Activated T-cell treated with anti-CD3 and anti-CD28 coated beads, Interleukin-2, amount 50 U/mL, for 72 hours (primary cell): ENCODE measurements at places on chromosomes 3 and 15.

- DNase-seq, result no peak
Measured at GRCh38 chr3:35322070-35322469, 317.3 kb upstream of the ARPP21 start.

- peak; percentile 36 for DNase-seq
Measured at GRCh38 chr15:40238532-40239403, at the start of gene PAK6. PAK6 (plus strand) TSS chr15:40239063; CDS start chr15:40264786, 25,723 bp downstream.

GRCh38 chr3:120095226-120095978 is 1.2 kb upstream of the GSK3B start:
- DNase-seq, result peak; percentile 91

DNA sequence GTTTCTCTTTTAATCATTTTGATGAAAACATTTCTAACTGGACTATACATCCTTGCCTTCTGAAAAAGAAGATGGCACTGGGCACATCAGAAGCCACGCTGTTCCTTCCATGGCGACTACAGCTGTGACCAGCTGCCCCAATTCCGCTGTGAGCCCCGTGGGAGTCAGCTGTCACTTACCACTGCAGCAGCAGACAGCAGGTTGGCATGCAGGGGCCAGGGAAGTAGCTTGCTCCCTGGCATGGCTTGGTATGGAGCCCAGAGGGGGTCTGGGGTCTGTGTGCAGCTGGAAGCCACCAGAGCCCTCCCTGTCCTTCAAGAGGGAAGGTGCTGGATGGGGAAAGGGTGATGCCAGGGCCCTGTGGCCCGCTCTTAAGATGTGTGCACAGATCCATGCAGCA is 4.5 kb upstream of the ZXDC start:
- DNase-seq, result no peak

- no peak for DNase-seq
Measured at GRCh38 chr3:41276191-41276590, 76.9 kb downstream of the CTNNB1 start.

DNA sequence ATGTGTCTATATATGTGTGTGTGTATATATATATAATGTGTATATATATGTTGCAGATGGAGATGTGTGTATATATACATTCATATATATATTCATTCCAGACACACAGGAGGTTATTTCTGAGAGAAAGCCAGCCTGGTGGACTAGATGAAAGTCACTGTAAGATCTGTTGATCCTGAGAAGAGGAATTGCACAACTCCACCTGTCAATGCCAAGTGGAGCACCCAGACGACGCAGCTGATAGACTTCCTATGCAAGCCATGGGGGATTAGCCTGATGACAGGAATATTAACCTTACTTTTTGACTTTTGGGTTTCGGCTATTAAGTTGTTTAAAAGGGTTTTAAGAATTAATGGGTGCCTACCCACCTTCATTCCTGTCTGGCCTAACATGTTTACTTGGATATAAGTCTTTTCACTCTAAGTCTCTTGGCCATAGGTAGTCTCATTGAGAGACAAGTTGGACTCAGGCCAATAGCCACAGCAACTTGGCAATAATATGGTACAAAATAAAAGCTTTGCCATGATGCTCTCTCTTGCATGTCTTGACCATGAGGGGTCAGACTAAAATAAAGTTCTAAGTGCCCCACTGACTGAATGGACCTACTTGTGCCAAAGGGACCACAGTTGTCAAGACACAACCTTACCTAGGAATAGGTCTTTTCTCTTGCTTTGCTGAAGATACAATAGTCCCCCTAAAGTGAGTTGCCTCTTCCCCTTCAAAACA is 35.9 kb upstream of the GOLGA6L2 start:
- no peak for DNase-seq
